ENCODE measurements at places on chromosomes 16 and 17.
A peak's percentile ranks its signal among the peaks of the same experiment; 100 is the strongest.

DNA sequence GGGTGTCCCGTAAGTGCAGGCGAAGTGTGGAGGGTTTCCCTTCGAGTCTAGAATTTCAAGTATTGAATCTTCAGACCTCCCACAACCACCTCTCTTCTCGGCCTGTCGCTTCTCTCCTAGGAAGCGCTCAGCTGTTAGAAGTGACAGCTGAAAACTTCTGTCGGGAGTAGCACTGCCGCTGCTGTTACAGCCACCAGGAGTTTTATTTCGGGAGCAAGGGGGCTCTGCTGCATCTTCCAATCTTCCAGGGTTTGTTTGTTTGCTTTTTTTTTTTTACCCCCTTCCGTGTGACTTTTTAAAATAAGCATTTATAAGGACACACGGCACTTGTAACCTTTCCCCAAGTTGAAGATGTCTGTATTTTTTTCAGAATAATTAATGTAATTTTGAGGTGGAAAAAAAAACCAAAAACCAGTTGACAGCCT is 767 bp downstream of the RPS6KB1 start:
- peak; percentile 30 for DNase-seq

DNA sequence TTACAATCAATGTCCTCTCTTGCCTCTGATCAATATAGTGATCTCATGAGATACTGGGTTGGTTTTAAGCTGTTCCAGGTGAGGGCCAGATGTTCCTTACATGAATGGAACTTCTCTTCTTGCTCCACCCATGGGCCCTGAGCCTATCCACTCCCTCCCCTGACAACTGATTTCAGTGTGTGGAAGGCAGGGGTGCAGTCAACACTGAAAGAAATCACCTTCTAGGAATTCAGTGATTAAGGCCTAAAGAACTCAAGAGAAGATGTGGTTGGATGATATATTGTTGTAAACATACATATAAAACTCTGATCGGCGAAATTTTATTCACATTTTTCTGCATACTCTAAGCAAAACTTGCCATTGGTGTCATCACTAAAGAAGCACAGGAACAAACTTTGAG is 6.7 kb upstream of the GOSR2 start:
- no peak for DNase-seq

DNA sequence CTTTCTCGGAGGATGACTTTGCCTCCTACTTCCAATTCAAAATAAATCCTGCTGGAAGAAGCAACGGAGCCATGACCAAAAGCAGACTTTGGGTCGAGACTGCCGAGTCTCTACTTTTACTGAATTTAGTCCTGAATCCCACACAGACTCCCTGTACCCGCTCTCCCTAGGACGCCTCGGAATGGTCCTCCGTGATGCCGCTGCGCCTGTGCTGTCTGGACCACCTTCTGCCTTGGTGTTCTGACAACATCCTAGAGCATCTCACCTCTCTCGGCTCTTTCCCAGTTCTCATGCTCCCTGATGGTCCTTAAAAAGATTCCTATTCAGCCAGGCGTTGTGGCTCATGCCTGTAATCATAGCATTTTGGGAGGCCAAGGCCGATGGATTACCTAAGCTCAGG is 181.1 kb upstream of the HSBP1 start:
- DNase-seq, result no peak

GRCh38 chr17:31877911-31878702 is 19.1 kb upstream of the COPRS start:
- DNase-seq, result no peak

GRCh38 chr17:4176808-4177472 is 33.9 kb downstream of the CYB5D2 start:
- no peak for DNase-seq

GRCh38 chr16:20614186-20615141 is 38.3 kb upstream of the ACSM2B start:
- DNase-seq, result no peak

DNA sequence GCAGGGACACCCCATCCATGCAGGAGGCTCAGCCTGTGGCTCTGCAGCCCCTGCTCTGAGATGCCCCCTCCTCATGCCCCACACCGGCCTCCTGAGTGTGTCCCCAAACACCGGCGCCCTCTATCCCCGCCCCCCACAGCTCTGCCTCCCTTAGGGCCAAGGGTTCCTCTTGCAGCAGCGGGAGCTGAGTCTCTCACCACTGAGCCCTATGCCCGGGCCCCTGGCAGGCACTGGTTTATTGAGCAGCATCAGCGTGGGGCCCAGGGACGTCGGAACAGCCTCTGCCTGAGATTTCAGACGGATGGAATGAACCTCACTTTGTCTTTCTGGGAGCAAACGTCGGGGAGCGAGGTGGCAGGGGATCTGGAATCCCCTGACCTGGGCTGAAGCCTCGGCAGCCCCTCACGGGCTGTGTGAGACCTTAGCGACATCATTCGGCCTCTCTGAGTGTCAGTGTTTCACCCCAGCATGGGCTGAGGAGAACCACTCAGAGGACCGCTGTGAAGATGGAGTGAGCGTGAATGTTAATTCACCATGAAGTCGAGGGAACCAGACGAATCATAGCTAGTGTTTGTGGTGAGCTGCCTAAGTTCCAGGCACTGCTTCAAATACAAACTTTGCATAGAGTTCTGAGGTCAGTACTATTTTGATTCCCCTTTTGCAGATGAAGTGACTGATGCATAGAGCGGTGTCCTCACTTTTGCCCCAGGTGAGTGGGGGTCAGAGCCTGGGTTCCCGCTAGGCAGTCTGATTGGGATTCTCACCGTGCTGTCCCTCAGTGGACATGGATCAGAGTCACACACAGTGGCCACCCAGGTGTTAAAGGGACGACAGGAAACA is 5.3 kb upstream of the C16orf74 start:
- DNase-seq, result peak; percentile 76

DNA sequence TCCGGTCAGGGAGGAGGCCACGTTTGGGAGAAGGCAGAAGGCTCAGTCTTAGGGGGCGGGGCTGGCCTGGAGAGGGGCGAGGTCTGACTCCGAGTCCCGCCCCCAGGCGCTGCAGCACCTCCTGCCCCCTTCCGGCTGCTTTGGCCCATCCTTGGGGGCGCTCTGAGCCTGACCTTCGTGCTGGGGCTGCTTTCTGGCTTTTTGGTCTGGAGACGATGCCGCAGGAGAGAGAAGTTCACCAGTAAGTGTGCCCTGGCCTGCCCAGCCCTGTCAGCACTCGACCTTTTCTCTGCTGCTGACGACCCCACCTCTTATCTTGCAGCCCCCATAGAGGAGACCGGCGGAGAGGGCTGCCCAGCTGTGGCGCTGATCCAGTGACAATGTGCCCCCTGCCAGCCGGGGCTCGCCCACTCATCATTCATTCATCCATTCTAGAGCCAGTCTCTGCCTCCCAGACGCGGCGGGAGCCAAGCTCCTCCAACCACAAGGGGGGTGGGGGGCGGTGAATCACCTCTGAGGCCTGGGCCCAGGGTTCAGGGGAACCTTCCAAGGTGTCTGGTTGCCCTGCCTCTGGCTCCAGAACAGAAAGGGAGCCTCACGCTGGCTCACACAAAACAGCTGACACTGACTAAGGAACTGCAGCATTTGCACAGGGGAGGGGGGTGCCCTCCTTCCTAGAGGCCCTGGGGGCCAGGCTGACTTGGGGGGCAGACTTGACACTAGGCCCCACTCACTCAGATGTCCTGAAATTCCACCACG is 1.5 kb downstream of the TNFRSF12A start:
- DNase-seq, result peak; percentile 80

- no peak for DNase-seq
Measured at GRCh38 chr17:82439829-82440365, 10.7 kb downstream of the CYBC1 start.

GRCh38 chr17:12918142-12918541 is 99.7 kb downstream of the ELAC2 start:
- no peak for DNase-seq

- peak; percentile 48 for DNase-seq
Measured at GRCh38 chr16:1458336-1458976, 14.1 kb upstream of the CCDC154 start.

- no peak for DNase-seq
Measured at GRCh38 chr16:86251682-86252081, 258.6 kb upstream of the FOXF1 start.

GRCh38 chr17:67280279-67280678 is 35.3 kb upstream of the HELZ start:
- no peak for DNase-seq

- no peak for DNase-seq
Measured at GRCh38 chr17:2171702-2172076, 116.8 kb downstream of the HIC1 start.

GRCh38 chr17:64163468-64163867 is 33.5 kb upstream of the ERN1 start:
- no peak for DNase-seq

DNA sequence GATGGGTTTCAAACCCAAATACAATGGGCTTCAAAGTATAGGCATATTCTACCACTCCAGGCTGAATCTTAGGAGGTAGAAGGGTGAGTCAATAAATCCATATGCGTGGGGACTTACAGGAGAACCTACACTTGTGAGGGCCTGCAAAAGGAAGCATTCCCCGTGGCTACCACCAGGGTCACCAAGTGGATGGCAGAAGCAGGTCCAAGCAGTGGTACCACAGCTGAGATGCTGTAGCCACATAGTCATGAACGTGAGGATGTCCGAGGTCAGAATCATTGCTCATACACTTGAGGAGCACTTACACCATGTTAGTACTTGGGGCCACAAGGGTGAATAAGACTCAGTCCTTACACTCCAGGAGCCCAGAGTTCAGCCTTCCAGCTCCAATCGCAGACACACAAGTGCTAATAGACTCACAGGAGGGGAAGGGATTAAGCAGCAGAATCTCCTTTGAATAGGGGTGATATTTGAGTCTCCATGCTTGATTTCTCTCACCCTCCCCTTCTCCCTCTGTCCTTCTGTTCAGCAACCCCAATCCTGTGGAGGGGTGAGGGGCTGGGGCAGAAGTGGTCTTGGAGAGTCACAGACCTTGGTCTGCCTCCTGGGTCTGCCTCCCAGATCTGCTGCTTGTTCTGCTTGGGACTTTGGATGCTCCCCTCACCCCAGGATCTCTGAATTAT is 42.5 kb upstream of the ASIC2 start:
- no peak for DNase-seq

DNA sequence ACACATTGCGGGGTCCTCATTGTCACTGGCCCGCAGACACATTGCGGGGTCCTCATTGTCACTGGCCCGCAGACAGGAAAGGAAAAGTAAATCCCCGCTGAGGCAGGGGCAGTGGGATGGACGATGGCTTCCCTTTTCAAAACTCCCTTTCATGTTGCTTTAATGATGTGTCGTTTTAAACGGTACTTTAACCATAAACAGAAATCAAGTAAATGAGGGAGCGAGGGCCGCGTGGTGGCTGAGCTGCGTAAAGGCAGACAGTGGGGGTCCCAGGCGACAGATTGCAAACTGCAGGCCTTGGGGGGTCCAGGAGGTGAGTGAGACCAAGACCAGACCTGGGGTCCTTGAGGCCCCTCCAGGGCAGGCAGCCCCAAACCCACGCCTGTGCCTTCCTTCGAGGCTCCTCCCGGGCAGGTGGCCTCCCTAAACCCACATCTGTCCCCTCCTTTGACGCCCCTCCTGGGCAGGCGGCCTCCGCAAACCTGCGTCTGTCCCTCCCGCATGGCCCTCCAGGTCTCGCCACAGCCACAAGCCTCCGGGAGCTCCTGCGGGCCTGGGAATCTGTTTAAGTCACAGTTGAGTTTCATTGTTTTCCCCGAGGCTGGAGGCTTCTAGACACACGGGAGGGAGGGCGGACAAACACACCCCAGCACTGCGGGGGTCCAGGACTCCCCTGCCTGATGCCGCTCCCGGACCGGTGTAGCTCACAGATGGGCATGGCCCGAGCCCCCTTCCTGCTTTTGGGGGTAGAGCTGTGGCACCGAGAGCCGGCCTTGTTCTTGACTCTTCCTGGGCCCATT is 7.3 kb downstream of the PIEZO1 start:
- DNase-seq, result no peak

- DNase-seq, result no peak
Measured at GRCh38 chr16:16857603-16858283, 478.8 kb downstream of the NPIPA7 start.

DNA sequence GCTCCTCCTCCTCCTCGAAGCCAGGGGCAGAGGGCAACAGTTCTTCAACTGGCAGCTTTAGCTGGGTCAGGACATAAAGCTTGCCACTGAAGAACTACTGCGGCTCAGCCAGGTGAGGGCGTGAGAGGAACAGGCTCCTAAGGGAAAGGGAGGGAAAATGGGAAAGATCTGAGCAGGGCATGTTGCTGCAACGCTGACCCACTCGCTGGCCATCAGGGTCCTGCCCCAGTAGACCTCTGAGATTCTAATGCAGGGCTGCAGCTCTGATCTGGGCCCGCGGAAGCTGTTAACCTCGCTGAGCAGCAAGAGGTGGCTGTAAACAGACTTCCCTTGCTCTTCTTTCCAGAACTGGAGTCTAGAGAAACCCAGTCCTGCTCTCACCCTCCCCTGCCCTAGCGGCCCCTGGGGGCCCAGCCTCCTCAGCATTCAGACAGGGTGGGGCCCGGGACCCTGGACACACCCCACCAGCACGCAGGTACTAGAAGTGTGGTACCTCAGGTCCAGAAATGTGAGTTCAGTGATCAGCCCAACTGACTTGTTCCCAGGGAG is 3.8 kb upstream of the TLCD2 start:
- no peak for DNase-seq

GRCh38 chr17:9330611-9331271 is 244.9 kb downstream of the STX8 start:
- DNase-seq, result no peak

- no peak for DNase-seq
Measured at GRCh38 chr17:42520540-42520951, 15.5 kb upstream of the NAGLU start.

GRCh38 chr16:73408716-73409115 is 360.8 kb upstream of the ZFHX3 start:
- DNase-seq, result no peak

DNA sequence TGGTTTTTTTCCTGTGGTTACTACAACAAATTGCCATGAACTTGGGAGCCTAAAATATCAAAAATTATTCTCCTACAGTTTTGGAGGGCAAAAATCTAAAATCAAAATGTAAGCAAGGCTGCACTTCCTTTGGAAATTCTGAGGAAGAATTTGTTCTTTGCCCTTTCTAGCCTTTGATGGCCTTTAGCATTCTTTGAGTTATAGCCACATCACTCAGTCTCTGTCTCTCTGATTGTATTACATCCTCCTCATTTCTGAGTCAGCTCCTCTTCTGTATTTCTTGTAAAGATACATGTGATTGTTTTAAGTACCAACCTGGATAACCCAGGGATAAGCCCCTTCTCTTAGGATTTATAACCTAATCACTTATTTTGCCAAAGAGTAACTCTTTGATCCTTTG is 282.0 kb downstream of the BCAS3 start:
- DNase-seq, result no peak

- DNase-seq, result no peak
Measured at GRCh38 chr17:55598495-55598894, 87.2 kb upstream of the SMIM36 start.

All from GM10248 (cell line).